Daoy (cell line): ENCODE measurements at places on chromosomes 3 and 15. TPM values are rescaled to one million over a fixed set of nuclear protein-coding genes. Genes with fewer than 3 reads are reported as not detected.

DNA sequence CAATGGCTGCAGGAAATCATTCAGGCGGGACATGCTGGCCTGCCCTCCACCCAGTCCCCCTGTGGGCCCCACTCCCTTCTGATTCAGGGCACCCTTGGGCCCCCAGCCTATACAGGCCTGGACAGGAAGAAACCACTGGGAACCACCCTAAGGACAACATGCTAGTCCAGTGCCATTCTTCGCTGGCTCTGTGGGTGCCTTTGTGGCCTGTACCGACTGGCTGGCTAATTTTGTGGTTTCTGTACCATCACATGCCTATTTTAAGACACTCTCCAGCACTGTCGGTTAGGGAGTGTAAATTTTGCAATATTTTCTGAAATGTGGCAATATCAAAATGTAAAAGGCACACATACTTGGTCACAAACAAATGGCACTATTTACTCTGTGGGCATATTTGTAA is 61.4 kb upstream of the POLG start:
- no peak for DNase-seq

- no peak for DNase-seq
Observed at GRCh38 chr3:197734667-197735318, 1.9 kb downstream of the RUBCN start.

- no peak for DNase-seq
Observed at GRCh38 chr15:93146196-93146595, 57.2 kb upstream of the RGMA start.

- no peak for DNase-seq
Observed at GRCh38 chr3:97656638-97657037, 107.9 kb upstream of the ARL6 start.

DNA sequence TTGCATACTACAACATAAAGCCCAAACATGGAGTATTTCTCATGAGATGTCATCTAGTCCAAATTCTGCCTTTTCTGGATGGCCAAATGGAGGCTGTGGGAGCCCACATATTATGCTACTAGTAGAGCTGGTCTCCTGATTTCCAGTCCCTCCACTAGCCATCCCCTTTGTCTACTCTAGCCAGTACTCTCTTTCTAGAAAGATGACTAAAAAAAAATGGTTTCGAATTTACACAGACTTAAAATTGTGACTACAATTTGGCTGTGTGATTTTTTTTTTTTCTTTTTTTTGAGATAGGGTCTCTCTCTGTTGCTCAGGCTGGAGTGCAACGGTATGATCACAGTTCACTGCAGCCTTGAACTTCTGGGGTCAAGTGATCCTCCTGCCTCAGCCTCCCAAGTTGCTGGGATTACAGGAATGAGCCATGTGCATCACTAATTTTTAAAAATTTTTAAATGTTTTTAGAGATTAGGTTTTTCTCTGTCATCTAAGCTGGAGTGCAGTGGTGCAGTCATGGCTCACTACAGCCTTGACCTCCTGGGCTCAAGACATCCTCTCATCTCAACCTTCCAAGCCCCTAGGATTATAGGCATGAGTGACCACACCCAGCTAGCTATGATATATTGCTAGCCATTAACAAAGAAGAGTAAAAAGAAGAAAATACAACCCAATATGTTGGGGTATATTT is 273.9 kb downstream of the ADAMTSL3 start:
- DNase-seq = no peak

DNA sequence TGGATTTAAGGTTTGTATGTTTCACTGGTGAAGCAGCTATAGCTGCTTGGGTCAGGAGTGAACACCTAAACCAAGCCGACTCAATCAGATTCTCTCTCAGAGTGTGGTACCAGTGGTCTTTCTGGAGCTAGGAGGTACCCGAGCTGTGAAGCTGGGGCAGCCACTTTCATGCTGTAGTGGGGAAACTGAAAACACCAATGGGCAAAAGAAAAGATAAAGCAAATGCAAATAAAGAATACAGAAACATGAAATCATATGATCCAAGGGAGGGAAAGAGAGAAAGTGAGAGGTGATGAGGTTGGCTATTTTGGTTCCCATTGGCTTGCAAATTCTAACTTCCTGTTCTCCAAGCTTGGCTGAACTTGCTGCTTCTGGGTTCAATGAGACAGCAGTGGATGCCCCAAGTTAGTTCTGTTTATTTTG is 212.3 kb upstream of the CFAP20DC start:
- no peak for DNase-seq

DNA sequence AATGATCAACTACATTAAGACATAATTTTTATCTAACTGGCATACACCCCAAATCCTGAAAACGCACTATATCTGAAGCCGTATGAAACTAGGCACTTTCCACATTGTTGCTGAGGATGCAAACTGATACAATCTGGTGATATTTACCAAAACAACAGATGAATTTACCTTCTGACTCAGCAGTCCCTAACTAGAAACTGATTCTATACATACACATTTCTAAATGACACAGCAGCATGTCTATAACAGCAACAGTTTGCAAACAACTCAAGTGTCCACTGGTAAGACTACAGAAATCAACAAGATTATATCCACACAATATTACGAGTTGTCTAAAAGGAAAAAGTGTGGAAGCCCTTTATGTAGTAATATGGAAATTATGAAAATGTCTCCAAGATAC is 22.9 kb downstream of the SECISBP2L start:
- DNase-seq = no peak

GRCh38 chr3:194472290-194472920 is 14.4 kb downstream of the ATP13A3 start:
- DNase-seq = peak; percentile 57

- DNase-seq = no peak
Observed at GRCh38 chr15:60003243-60004008, 685 bp upstream of the FOXB1 start.

- DNase-seq = no peak
Observed at GRCh38 chr3:62586356-62586755, 213.0 kb upstream of the FEZF2 start.

- DNase-seq = peak; percentile 30
Observed at GRCh38 chr15:91268510-91268909, 168.5 kb downstream of the SV2B start.

- DNase-seq = peak; percentile 39
Observed at GRCh38 chr3:174270841-174271240, 588.3 kb upstream of the NAALADL2 start.

GRCh38 chr3:1263121-1263520 is 170.3 kb downstream of the CNTN6 start:
- no peak for DNase-seq

- DNase-seq = no peak
Observed at GRCh38 chr3:143795874-143796273, 52.4 kb downstream of the SLC9A9 start.

DNA sequence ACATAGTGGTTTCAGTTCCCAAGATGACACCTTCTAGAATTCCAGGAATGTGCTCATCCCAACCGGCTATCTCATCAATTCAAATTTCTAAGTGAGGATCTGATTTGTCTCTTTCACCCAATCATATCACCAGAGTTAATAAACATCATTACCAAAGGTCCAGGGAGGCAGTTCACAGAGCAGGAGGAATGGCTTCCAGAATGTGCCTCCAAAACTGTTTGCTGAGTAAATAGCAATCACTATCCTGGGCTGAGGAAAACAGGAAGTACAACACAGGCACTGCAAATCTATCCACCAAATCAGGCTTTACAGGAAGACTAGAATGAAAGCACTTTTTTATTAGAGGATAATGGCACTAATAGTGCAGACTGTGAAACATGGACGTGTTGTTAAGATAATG is 61.5 kb downstream of the OSBPL10 start:
- no peak for DNase-seq

DNA sequence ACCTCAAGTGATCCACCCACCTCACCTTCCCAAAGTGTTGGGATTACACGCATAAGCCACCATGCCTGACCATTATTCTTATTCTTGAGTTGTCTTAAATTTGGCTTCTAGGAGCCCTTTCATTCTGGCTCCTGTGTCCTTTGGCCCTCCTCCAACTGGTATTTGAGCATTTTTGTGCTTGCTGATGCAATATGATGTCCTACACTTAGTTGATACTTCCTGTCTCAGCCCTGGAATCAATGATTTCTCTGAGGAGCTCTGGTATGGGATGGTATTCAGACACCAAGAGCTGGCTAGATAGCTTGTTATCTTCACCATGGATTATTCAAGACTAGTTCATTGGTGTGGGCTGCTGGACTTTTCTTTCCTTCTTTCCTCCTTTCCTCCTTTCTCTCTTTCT is 25.4 kb downstream of the ZNF621 start:
- DNase-seq = no peak

DNA sequence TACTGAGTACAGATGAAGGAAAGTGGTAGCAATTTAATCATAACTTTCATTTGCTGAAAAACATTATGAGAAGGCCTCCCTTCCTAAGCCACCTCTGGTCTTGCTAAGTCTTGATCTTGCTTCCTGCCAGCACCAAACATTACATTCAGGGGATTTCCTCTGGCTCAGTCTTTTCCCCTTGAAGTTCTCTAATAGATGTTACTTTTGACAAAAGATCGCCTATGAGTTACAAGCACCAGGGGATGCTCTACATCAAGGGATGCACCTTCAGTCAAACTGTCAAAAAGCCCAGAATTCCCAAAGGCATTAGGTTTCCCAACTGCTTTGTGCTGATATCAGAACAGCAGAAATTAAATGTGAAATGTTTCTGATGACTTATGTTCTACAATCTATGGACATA is 47.3 kb downstream of the AQP9 start:
- no peak for DNase-seq

DNA sequence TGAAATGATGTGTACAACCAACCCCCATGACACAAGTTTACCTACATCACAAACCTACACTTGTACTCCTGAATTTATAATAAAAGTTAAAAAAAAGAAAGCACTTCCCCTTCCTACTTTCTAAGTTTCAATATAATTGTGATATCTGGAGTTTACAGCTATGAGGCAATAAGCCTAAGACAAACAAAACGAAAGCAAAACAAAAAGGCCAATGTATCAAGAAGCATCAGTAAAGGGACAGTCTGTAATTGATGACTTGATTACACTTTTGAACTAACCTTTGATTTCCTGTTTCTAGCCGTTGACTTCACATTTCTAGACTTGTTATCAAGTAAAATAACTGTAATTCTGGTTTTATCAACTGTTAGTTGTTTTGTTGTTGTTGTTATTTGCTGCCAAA is 187.5 kb upstream of the CNTN3 start:
- no peak for DNase-seq

DNA sequence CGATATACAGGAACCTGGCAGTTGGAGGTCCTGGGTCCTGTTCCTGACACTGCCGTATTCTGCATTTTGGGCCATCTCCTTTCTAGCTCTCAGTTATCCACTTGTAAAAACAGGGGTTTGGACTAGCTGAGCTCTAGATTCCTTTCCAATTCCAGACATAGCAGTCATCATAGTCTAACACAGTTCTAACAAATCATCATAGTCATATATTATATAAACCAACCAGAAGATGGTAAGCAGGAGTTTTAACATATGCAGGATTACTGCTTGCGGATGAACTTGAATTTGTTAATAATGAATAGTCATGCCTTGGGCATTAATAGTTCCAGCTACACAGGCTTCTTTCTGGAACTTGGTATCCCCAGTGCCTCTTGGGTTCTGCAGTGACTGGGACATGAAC is 26.6 kb downstream of the MASP1 start:
- no peak for DNase-seq

GRCh38 chr3:47601281-47601680 is 22.6 kb upstream of the CSPG5 start:
- DNase-seq = no peak

DNA sequence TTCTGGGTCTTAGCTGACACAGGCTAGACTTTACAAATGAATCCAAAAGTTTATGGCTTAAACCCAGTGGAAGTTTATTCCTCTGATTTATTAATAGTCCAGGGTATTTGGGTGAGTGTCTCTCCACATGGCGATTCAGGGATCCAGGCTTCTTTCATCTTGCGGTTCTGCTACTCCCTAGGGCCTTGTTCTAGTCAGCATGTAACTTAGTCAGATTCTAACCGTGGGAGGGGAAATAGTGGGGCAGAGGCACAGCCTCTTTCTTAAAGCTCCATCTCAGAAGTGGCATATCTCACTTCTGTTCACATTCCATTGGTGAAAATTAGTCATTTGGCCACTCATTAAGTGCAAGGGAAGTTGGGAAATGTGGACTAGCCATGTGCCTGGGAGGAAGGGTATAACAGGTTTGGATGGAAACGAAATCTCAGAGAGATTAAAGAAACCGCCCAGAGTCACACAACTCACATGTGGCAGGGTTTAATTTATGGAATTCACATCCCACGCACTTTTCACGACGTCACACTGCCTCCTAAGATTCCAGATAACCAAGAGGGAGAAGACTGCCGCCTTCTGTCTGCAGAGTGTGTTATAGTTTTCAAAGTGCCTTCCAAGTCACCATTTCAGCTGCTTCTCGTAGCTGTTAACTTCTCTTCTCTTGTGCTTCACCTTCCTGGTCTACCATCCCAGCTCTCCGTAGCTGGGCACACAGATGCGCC is 11.4 kb upstream of the RASGRF1 start:
- DNase-seq = no peak

- peak; percentile 84 for DNase-seq
Observed at GRCh38 chr3:39107388-39108199, at the start of the genes GORASP1 and TTC21A. Gene GORASP1 (minus strand): TSS chr3:39107627. CDS start chr3:39107541, 86 bp downstream. Gene TTC21A (plus strand): TSS chr3:39107680. CDS start chr3:39107838, 158 bp downstream.

GRCh38 chr15:39580485-39581241 is at the start of gene THBS1:
Gene THBS1 (plus strand): TSS chr15:39581079. CDS start chr15:39581858, 779 bp downstream.
- DNase-seq = peak; percentile 97

DNA sequence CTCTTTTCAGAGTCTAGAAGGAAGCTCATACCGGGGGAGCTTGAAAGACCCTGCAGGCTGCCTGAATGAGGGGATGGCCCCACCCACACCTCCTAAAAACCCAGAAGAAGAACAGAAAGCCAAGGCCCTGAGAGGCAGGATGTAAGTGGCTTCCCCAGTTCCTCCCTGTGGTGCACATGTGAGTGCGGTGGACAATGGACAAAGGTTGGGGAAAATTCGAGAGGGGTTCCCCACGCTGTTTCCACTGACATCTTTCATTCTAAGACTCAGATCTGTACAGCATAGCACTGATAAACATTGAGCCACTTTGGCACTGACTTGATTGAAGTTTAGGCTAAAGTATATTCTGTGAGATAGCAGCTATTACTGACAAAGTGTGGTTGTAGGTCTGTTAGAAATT is 79.5 kb upstream of the UMPS start:
- DNase-seq = no peak

- DNase-seq = no peak
Observed at GRCh38 chr3:151430821-151431484, 29.9 kb downstream of the IGSF10 start.

DNA sequence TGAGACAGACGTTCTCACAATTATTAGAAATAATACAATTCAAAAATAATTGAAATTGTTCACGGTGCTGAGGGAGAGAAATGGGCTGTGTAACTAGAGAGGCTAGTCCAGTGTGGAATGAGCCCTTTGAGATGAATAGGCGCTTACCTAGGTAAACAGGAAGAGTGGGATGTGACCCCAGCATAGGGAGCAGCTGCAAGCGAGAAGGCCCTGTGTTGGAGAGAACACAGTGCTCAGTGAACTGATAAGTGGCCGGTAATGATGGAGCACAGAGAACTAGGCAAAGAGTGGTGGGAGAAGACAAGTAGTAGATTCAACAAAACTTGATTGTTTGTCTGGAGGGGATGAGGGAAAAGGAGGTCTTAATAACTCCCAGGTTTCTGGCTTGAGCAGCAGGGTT is 103.9 kb downstream of the HCN4 start:
- DNase-seq = no peak

GATM gene
- 10.6 and 28.1 TPM in 2 replicates for total RNA-seq

GOLGA6A gene
- total RNA-seq = 0.06 TPM in 1 of 2 replicates, not detected in the other

FBXO40 gene
- total RNA-seq = not detected in 2 replicates

NDN gene
- total RNA-seq = 139 and 158 TPM in 2 replicates

LRIG1 gene
- total RNA-seq = 23.3 and 23.8 TPM in 2 replicates

GOLGA8Q gene
- total RNA-seq = not detected in 2 replicates

PLCB2 gene
- total RNA-seq = 0.29 and 1.3 TPM in 2 replicates

CD86 gene
- total RNA-seq = 0.15 and 0.29 TPM in 2 replicates

NFKBIZ gene
- 23.2 and 65.5 TPM in 2 replicates for total RNA-seq

NR2C2 gene
- 13.4 and 13.6 TPM in 2 replicates for total RNA-seq

PLSCR5 gene
- not detected in 2 replicates for total RNA-seq

CHRM5 gene
- 0.36 TPM in 1 of 2 replicates, not detected in the other for total RNA-seq
